ENCODE measurements at places on chromosomes 5 and 9.

DNA sequence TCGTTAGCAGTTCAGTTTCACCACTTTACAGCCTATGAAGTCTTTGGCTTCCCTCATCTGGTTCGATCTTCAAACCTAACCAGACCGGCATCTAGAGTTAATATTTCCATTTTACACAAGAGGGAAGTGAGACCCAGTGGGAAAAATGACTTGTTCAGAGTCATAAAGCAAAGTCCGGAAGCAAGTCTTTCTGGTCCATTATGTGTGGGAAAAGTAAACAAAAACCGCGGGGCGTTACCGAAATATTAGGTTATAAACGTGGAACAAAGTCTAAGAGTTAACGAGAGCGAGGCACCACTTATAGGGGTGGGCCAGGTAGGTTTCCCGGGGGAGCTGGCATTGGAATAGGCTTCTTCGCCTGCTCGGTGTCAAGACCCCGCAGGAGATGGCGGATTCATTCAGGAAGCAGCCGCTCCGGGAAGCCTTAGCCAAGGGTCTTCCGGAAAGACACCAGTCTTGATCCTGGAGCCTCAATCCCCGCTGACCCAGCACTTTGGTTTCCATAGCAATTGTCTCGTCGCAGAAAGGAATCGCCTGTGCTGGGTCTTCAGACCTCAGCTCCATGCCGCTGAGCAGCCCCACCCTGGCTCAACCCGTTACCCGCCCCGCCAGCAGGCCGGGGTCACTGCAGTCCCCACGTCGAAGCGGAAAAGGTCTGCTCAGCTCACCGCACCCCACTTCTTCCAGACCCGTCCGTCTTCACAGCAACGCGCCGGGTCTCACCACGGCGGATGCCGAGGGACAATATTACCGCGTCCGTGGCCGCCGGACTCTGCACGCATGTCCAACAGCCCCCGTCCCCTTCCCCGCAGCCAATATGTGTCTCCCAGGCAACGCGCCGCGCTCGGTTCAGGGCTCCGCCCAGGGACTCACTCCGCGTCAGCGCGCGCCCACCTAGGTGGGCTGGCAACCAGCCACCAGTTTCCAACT is at the start of gene C5orf52:
TSS of gene C5orf52 (plus strand) at position 872 of the 930 bp plus-strand sequence. CDS start 82 bp downstream, outside the sequence.
- no peak for DNase-seq

GRCh38 chr9:122126331-122127261 is 33.0 kb downstream of the NDUFA8 start:
- no peak for DNase-seq

DNA sequence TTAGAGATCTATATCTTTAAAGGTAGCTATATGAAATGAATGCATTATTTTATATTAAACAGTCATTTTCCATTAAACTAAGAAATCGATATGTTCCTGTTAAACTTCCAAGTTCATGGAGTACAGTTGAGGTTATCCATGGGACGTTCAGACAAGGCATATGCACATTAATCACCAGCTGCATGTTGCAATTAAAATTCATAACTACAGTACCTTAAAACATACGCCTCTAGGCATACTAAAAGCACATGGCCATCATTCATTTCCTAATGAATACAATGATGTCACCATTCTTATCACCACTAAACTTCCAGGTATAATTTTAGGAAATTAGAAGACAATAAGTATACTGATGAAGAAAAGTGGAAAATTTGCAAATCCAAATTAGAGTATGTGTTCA is 174.3 kb downstream of the CDH12 start:
- DNase-seq = no peak

DNA sequence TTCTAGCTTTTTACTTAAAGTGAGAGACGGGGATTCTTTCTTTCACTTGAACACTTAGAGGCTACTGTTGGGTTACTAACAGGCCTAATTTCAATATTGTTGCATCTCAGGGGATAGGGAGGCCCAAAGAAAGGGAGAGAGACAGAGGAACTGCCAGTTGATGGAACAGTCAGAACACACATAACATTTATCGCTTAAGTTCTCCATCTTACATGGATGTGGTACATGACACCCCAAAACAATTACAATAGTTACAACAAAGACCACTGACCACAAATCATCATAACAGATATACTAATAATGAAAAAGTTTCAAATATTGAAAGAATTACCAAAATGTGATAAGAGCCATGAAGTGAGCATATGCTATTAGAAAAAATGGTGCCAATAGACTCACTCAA is 4.3 kb upstream of the RIC1 start:
- DNase-seq = no peak

- no peak for DNase-seq
Observed at GRCh38 chr5:132905938-132906337, 32.5 kb downstream of the LEAP2 start.

GRCh38 chr9:15203581-15203980 is 103.4 kb downstream of the TTC39B start:
- DNase-seq = no peak

DNA sequence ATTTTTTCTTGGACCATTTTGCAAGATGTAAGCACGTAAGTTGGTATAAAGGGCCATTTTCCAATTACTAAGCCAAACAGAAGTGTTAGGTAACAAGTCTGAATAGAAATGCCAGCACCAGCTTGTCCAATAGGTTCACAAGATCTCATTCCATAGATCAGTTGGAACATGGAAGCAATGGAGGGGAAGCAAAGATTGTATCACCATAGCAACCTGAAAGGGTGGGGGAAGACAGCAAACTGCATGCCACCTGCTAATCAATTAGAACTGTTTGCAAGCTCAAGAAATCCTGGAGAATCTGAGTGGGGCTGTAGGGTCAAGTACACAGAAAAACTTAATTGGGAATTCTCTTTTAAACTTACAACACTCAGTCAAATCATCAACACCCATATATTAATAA is 264.9 kb upstream of the EFNA5 start:
- DNase-seq = no peak

GRCh38 chr9:137441289-137441934 is at the start of gene ENTPD8:
TSS of gene ENTPD8 (minus strand) at chr9:137441357. CDS start at chr9:137438285, 3,072 bp downstream.
- DNase-seq = no peak

DNA sequence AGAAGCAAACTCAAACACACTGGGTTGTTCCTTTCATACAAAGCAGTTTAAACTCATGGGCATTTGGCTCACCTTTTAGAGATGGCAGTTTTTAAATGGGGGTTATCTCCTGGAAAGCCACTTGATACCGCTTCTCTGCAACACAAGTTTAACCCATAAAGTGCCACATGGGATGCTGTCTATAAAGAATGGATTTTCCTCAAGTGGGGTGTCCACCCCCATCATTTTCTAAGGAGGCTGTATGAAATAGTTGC is 528 bp upstream of the TRPM3 start:
- no peak for DNase-seq

DNA sequence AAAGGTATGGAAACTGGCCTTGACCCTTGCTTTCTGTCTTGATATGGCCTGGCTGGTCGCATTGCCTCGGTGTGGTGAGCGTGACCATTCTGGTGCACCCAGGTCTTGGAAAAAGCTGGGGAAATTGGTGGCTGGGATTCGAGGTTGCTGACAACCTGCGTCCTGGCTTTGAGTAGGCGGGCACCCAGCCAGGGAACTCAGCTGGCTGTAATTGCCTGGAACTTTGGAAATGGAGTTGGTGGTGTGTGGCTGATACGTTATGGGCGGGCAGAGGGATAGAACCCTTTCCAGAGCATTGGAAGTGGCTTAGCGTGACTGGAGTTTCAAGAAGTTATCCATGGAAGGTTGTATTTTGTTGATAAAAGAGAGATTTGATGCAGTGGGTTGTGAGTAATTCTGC is 35.2 kb downstream of the KCNMB1 start:
- DNase-seq = no peak

DNA sequence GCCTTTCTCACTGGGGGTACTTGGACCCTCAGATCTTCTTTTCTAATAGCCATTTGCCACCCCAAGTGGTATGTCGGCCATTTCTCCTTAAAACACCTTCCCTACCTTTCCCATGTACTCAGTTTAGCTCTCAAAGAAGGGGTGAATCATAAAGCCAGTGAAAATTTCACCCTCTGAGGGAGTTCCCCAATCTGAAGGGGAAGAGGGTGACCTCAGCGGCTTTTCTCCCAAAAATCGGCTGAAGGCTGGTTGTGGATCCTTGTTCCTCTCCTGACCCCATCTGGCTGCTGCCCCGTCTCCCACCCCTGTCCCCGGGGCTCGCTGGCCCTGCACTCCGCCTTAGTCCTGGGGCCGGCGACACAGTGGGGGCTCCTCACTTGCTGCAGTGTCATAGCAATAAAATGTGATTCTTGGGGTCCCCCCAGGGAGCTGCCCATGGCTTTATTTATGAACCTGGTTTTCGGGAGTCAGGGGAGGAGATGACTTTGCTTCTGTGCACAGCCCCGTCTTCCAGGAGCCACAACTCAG is 17.3 kb upstream of the LTC4S start:
- no peak for DNase-seq

DNA sequence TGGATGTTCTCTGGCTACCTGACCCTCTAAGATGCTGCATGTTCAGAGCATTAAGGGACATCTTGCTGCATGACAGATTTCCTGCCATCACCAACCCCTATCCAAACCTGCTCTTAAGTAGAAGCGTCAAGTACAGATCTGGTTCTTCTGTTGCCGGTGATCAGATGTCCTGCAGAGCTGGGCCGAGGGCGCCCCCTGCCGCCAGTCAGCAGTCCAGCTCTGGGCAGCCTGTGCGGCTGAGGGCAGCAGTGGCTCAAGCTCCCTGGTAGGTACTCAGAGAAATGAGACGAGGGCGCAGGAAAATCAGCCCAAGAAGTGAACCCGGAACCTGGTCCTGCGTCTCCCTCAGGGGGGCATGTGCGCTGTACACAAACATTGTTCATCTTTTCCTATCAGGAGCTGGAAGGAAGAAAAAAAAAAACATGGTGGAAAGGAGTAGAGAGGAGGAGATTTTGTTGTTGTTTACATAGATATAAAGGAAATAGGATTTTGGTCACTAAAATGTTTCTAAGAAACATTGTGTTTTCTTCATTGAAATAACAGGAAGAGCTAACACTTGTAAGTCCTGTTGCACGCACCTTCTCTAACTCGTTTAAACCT is 95.8 kb downstream of the CFAP90 start:
- DNase-seq = no peak

GRCh38 chr9:37392272-37392671 is 30.2 kb upstream of the GRHPR start:
- no peak for DNase-seq

DNA sequence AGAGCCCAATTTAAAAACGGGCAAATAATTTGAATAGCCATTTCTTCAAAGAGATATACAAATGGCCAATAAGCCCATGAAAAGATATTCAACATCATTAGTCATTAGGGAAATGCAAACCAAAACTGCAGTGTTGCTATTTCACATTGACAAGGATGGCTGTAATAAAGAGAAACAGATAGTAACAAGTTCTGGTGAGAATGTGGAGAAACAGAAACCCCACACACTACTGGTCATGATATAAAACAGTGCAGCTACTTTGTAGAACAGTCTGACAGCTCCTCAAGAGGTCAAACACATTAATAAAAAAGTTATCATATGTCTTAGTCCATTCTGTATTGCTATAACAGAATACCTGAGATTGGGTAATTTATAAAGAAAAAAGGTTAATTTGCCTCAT is 237.0 kb upstream of the GRAMD2B start:
- no peak for DNase-seq

DNA sequence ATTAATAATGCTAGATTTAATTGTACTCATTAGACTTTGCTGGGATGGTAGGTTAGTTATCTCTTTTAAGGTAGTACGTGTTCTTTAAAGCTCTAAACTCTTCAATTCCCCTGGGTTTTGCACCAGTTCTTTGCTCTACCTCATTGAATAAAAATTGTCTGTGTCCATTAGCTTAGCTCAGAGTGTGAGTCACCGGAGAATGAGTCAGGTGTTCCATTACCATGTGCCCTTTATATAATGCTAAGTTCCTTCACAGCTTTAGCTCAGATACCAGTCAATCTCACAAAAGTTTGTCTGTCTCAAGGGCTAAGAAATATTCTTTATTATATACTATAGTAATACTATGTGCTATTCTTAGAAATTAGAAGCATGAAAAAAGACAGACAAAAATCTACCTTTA is 339.4 kb downstream of the PRELID2 start:
- DNase-seq = peak; percentile 58

DNA sequence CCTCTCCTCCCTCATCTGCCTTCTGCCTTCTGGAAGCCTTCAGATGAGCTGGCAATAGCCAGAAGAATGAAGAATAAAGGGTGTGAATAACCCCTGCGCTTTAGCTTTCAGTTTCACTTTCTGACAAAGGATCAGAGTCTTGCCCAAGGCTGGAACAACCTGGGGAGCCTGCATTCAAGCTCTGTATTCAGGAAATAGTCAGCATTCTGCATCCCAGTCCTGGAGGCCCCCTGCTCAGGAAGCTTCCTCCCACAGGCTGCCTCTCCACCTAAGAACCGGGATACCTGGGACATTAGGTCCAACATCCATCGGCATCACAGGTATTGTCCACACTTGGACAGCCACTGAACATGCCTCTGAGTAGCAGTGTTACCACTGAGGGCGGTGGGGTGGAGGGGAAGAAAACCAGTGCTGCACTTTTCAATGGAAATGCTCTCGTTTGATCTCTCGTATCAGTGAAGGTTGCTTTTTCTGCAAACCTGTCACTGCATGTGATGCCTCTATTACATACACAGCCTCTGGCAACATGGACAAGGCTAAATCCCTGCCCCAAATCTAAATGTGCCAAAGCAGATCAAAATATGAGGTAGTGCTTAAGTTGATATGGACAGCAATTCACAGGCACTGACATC is 39.8 kb upstream of the ACO1 start:
- DNase-seq = no peak

DNA sequence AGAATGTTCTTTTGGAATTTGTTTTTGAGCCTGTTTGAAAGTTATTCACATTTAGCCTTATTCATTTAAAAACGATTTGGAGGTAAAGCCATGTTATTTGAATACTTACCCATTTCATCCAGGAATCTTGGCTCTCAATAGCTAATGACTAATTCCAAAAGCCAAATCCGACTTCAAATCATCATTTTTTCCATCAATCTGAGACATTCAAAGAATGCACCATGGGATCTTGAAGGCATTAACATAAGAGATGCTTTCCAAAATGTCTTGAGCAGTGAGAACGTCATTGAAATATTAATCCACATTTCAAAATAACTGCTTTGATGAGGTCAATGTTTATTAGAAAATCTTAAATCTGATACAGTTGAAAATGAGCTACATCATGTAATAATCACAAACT is 617.0 kb upstream of the RORB start:
- DNase-seq = peak; percentile 28

GRCh38 chr9:108333530-108333983 is 522.2 kb downstream of the ACTL7B start:
- DNase-seq = no peak

GRCh38 chr5:35044649-35045048 is 3.1 kb downstream of the AGXT2 start:
- DNase-seq = no peak

GRCh38 chr9:137630126-137630525 is 11.3 kb downstream of the EHMT1 start:
- no peak for DNase-seq

GRCh38 chr9:27818348-27818747 is 245.1 kb upstream of the C9orf72 start:
- no peak for DNase-seq

- no peak for DNase-seq
Observed at GRCh38 chr5:180396926-180397325, 43.8 kb upstream of the GFPT2 start.

GRCh38 chr5:31477971-31478370 is 53.9 kb downstream of the DROSHA start:
- DNase-seq = no peak

GRCh38 chr5:98904780-98905179 is 24.0 kb downstream of the CHD1 start:
- DNase-seq = no peak

- no peak for DNase-seq
Observed at GRCh38 chr5:34998058-34998789, 49.5 kb downstream of the AGXT2 start.
